ENCODE measurements at places on chromosomes 7 and 10. TPM values are rescaled to one million over a fixed set of nuclear protein-coding genes. Genes with fewer than 3 reads are reported as not detected.
A peak's percentile ranks its signal among the peaks of the same experiment; 100 is the strongest.

The NACAD gene
- 0.10 TPM for total RNA-seq

The TBX20 gene
- total RNA-seq = not detected

GRCh38 chr10:37813763-37814162 lies 43.6 kb downstream of the ZNF248 start:
- no peaks in the 10 kb centered on the region for H3K27me3 ChIP-seq
- H3K27ac ChIP-seq = no peak overlapping the region
- H3K4me3 ChIP-seq = no peak overlapping the region
- no peaks in the 10 kb centered on the region for H3K4me1 ChIP-seq

- peak overlapping the region; percentile 86 for H3K27ac ChIP-seq
- H3K4me3 ChIP-seq = peak overlapping the region; percentile 84
- H3K4me1 ChIP-seq = peaks cover 60% of the 10 kb centered on the region
- peaks cover 2% of the 10 kb centered on the region for H3K36me3 ChIP-seq
Observed at GRCh38 chr10:46028584-46029460, 1.6 kb downstream of the NCOA4 start.

GRCh38 chr10:72740528-72740927 lies 48.6 kb downstream of the MCU start:
- no peaks in the 10 kb centered on the region for H3K27me3 ChIP-seq
- H3K4me1 ChIP-seq = peaks cover 5% of the 10 kb centered on the region
- no peak overlapping the region for H3K27ac ChIP-seq
- no peak overlapping the region for H3K4me3 ChIP-seq
- DNase-seq = no peak

DNA sequence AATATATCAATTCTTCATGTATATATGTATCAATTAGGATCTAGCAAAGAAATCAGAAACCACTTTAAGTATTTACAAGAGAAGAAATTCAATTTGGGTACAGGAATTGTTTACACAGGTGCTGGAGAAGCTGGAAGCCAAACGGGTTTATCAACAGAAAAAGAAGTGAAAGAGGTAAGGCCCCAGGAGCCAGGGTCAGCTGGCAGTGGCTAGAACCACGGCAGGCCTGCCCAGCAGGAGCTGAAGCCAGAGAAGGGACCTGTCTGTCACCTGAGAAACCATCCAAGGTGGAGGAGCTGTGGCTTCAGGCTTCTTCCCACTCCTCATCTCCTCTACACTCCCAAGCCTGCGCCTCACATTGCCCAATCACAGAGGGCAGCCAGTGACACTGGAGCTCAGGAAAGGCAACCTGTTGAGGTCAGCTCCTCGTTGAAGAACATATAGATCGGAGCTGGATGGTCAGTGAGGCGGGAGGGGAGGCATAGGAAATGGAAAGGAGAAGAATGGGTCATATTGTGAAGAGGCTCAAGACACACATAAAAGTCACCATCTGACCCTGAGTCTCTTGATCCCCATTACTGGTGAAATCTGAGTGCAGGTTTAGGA lies 182.6 kb downstream of the REEP3 start:
- no peak overlapping the region for H3K4me3 ChIP-seq
- DNase-seq = no peak
- H3K36me3 ChIP-seq = no peaks in the 10 kb centered on the region
- peaks cover 21% of the 10 kb centered on the region for H3K4me1 ChIP-seq
- no peak overlapping the region for H3K27ac ChIP-seq

All from activated CD4-positive, alpha-beta memory T cell treated with anti-CD3 and anti-CD28 coated beads for 36 hours (primary cell).